ENCODE measurements at places on chromosomes 13 and 19.

DNA sequence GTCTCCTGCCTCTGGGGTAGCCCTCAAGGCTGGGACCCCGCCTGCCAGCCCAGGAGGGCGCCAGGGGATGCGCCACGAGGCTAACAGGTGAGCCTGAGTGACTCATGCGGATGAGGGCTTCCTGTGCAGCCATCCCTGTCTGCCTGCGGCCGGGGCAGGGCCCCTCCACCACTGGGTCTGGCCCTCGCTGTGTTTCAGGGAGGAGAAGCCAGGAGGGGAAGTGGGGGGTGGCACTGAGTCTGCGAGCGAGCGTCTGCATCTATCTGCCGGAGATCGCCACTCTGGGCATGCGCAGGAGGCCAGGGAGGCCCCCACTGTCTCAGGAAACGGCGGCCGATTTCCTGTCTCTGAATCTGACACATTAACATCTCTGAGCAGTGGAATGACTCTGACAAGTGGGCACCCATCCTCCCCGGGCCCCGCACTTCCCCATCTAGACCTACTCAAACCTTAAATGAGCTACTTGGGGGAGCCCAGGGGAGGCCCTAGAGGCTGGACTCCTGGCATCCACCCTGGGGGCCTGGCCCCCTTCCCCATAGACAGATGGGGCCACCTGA is 19.7 kb downstream of the RFX1 start:
- DNase-seq: peak; percentile 99

GRCh38 chr19:35445826-35446593 is 2.0 kb upstream of the FFAR2 start:
- no peak for DNase-seq

GRCh38 chr19:45660636-45661035 is 7.4 kb upstream of the GIPR start:
- DNase-seq: no peak

DNA sequence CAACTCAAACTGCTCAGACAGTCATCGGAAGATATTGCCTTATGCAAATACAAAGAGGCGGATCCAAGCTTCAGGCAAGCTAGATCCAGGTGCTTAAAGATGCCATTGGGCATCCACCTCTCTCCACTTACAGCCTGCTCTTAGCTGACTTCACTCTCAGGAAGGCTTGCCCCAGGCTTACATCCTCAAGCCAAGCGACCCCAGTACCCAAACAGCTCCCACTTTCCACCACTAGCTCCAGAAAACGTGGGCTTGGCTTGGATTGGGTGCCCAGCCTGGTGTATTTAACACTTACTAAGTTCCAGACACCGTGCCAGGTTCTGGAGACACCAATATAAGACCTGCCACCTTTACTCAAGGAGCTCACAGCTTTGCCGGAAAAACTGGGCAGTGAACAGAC is 142.1 kb upstream of the VSTM2B start:
- DNase-seq: no peak

GRCh38 chr19:17340871-17341357 is 3.6 kb downstream of the GTPBP3 start:
- no peak for DNase-seq

GRCh38 chr13:36461506-36461905 is 29.2 kb downstream of the CCNA1 start:
- DNase-seq: no peak

DNA sequence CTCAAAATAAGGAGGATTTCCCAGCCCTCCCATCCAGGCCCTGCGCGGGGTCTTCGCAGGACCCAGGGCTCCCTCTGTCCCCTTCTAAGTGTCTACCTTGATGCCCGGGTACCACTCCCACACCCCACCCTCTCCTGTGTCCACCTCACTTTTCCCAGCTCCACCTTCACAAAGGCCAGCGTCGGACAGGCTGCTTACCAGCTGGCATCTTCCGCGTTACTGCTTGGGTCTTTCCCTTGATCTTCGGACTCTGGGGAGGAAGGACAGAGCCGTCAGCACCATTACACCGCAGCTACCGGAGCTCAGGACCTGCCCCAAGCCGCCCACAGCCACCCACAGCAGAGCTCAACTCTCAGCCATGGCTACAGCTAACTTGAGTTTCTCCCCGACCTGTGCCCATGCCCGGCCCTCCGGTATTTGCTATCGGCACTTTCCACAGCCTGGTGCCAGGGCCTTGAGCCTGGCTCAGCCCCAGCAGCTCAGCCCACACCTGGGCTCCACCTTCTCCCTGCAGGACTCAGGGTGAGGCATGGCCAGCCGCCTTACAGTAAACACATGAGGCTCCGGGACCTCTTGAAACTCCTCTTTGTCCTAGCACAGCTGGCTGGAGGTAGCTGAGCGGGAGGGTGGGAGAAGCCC is 3.8 kb downstream of the C13orf46 start:
- no peak for DNase-seq

- DNase-seq: no peak
Measured at GRCh38 chr19:13118424-13119193, 545 bp downstream of the NACC1 start.

DNA sequence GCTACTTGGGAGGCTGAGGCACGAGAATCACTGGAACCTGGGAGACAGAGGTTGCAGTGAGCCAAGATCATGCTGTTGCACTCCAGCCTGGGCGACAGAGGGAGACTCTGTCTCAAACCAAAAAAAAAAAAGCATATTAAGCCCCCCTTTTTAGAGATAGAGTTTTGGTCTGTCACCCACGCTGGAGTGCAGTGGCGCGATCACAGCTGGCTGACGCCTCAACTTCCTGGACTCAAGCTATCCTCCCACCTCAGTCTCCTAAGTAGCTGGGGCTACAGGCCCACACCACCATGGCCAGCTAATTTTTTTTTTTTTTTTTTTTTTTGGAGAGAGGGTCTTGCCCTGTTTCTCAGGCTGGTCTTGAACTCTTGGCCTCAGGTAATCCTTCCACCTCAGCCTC is 34.2 kb upstream of the MAP3K10 start:
- no peak for DNase-seq

DNA sequence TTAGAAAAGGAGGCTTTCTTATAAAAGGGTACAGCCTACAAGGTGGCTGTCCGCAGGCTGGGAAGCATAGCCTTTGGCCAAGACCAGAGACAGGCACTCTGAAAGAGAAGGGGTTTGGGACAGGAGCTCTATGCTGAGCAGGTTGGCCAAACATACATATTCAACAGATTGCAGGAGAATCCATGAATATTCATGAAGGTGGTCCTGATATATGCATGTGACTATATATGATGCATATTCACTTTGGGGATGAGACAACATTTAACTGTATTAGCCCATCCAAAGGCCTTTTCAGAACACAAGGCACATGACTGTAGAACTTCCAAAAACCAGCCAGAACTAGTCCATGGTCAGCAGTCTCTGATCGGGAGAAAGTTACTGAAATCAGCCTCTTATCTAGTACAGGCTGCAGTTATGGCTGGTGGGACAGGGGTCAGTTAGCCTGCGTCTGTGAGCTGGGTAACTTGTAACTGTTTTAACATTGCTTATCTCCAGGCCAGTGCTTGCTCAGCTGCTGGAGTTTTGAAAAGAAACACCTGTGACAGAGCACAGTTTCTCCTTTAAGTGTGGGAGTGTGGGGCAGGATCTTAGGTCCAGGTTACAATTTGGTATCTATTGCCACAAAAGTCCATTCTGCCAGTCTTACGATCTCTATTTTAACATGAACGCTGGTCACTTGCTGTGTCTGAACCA is 924.2 kb downstream of the UQCRFS1 start:
- no peak for DNase-seq

GRCh38 chr13:35794734-35795389 is 318.4 kb upstream of the MAB21L1 start:
- no peak for DNase-seq

DNA sequence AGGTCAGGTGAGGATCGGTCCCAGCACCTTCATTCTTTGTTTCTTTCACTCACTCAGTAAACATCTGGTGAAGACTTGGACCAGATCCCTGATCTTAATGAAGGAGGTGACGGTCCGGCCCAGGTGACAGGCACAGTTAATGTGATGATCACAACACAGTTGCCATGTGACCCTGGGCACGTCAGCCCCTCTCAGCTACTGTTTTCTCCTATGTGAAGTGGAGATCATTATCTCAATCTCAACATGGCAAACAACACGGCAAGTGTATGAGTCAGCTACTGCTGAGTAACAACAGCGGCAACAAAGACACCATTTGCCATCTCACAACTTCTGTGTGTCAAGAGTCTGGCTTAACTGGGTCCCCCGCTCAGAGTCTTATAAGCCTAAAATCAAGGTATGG is 74.6 kb downstream of the GNG7 start:
- DNase-seq: no peak

DNA sequence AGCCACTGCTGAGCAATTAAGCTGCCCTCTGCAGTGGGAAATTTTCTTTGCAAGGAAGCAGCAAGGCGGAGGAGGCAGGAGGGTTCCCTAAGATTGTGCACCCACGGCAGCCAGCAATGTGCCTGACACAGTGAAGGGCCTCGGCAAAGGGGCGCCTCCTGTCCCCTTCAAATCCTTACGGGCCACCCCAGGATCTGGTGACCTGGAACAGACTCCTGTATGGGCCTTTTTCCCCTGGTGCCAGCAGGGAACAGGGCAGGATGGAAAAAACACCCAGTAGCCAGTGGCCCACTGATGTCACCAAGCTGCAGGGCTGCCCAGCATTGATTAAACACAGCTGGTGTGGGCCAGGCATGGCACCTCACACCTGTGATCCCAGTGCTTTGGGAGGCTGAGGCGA is 86.7 kb downstream of the GNG7 start:
- DNase-seq: no peak

DNA sequence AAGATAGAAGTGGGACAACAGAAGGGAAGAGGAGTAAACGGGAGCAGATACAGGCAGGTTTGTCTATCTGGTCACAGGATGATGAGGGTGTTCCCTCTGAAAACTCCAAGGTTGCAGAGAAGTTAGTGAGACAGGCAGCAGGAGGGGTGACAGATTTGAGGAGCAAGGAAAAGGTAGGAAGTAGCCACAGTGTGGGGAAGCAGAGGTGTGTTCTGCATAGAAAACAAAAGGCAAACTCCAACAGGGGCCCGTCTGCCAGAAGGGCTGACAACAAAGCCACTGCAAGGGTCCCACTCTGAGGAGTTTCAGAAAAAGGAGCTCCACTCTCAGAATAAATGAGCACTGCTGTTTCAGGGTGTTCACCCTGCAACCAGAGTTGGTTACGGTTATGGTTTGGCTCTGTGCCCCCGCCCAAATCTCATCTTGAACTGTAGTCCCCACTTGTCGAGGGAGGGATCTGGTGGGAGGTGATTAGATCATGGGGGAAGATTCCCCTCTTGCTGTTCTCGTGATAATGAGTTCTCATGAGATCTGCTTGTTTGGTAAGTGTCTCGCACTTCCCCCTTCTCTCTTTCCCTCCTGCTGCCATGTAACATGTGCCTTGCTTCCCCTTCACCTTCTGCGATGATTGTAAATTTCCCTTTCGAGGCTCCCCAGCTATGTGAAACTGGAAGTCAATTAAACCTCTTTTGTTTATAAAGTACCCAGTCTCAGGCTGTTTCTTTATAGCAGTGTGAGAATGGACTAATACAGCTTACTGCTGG is 32.1 kb downstream of the SMAD9 start:
- DNase-seq: no peak

DNA sequence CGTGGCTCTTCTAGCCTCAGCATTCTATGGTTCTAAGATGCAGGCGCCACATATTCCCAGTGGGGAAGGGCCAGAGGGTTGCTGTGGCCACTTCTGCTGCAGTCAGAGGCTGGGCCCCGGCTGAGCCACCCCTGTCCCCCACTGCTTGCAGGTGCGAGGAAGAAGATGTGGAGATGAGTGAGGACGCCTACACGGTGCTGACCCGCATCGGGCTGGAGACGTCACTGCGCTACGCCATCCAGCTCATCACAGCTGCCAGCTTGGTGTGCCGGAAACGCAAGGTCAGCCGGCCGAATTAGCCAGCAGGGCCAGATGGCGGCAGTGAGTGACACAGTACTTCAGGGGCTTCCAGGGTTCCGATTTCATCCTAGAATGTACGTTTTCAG is 2.0 kb downstream of the LHB start:
- no peak for DNase-seq

DNA sequence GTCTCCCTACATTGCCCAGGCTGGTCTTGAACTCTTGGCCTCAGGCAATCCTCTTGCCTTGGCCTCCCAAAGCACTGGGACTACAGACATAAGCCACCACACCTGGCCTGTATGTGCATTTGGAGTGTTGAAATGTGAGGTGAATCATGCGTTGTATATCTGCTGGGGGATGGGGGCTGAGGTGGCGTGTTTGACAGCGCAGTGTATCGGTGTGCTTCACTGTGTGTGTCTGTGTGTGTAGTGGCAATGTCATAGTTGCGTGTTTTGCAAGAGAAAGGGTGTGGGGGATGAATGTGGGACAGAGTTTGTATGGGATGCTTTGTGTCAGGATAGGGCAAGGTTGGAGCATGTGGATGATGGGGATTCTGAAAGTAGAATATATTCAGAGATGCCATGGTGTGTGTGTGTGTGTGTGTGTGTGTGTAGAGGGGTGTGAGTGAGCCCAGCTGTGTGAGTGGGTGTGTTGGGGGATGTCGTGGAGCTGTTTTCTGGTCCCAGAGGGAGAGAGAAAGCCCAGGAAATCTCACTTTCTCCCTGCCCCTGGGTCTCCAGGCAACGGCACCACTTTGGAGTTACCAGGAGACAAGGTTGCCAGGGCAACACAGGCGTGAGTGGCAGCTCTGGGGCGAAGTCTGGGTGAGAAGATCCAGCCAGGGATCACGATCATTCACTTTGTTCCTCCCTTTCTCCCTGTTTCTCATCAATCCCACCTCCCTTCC is 1.1 kb upstream of the SWSAP1 start:
- no peak for DNase-seq

DNA sequence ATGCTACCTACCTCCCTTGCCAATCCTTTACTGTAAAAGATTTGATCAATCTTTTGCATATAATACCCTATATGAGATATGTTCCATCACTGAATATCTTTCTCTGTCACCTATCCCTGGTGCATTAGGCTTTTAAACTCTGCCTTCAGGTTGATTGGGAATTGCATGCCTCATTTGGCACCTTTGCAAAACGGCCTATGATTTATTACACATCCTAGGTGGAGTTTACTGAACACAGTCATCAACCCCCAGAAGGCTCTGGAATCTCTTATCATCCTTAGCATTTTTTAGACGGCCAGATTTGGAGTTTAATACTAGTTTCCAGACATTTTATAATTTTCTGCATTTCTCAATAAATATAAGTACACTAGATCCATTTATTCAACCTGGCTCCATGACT is 448.4 kb upstream of the SLC10A2 start:
- DNase-seq: no peak

DNA sequence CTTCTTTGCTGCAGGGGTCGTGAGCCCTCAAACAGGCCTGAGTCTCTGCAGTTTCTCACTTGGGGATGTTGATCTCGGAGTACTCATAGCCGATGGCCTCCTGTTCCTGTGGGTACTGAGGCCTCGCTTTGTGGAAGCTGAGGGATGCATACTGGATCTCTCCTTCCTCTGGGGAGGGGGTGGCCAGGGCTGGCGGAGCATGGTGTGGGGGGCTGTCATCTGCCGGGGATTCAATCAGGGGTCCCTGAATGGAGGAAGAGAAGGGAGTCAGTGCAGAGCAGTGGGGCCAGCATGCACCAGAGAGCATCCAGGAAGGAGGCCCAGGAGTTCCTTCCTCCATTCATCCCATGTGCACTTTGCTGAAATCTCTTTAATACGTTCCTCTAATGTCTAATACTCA is 10.0 kb downstream of the SIGLEC12 start:
- DNase-seq: no peak

GRCh38 chr19:55390461-55390880 is 4.7 kb downstream of the RPL28 start:
- no peak for DNase-seq

Data from stimulated activated CD8-positive, alpha-beta memory T cell treated with anti-CD3 and anti-CD28 coated beads, Interleukin-4, amount 100 ng/mL, for 1 hour (primary cell).